Esophagus mucosa (tissue), 1 donor: ENCODE measurements at places on chromosomes 6 and 20. TPM values are rescaled to one million over a fixed set of nuclear protein-coding genes. Genes with fewer than 3 reads are reported as not detected.
A peak's percentile ranks its signal among the peaks of the same experiment; 100 is the strongest.

DNA sequence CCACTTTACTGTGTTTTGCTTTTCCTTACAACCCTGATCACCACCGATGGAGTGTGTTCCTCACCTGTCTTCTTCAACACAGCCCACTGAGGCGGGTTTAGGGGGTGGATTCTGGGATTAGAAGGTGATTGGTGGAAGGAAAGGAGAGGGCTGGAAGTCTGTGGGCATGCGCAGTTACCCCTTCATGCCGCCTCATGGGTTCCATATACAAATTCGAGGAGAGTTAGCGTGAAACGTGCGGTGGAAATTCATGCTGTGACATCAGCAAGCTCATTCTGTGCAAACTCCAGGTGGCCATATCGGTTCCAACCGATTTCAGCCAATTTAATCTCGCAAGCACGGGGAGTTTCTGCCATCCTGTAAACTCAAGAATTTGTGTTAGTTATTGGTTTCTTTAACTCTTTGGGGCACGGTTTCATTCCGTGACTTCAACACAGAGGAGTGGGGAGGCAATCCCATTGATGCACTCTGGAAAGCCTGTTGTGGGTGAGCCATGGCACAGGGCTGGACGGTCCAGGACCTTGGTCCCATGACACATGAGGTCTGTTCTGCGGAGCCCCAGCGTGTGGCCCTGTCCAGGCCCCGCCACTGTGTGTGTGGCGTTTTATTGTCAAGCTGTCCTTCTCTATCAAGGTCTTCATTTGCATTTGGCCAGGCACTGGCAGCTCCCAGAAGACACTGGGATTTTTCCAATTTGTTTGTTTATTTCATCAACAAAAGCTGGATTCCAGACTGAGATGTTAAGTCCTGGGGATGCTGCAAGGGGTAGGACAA, 482.8 kb upstream of the SULF2 start:
- ATAC-seq: no peak

- ATAC-seq: no peak
Measured at GRCh38 chr20:59205044-59205443, 41.4 kb downstream of the ZNF831 start.

DNA sequence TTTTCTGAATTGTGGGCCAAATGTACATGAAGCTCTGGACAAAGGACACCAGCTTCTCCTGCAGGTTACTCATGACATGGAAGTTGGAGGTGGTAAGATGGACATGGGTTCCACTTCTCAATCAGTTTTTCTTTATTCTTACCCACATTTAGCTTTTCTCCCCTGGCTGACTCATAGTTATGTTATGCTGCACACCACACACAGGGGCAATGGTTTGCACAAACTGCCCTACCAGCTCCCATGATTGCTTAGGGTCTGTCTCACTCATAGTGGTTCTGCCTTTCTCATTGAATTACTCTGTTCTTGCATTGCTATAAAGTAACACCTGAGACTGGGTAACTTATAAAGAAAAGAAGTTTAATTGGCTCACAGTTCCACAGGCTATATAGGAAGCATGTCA, 4.5 kb upstream of the CD109 start:
- ATAC-seq: no peak

DNA sequence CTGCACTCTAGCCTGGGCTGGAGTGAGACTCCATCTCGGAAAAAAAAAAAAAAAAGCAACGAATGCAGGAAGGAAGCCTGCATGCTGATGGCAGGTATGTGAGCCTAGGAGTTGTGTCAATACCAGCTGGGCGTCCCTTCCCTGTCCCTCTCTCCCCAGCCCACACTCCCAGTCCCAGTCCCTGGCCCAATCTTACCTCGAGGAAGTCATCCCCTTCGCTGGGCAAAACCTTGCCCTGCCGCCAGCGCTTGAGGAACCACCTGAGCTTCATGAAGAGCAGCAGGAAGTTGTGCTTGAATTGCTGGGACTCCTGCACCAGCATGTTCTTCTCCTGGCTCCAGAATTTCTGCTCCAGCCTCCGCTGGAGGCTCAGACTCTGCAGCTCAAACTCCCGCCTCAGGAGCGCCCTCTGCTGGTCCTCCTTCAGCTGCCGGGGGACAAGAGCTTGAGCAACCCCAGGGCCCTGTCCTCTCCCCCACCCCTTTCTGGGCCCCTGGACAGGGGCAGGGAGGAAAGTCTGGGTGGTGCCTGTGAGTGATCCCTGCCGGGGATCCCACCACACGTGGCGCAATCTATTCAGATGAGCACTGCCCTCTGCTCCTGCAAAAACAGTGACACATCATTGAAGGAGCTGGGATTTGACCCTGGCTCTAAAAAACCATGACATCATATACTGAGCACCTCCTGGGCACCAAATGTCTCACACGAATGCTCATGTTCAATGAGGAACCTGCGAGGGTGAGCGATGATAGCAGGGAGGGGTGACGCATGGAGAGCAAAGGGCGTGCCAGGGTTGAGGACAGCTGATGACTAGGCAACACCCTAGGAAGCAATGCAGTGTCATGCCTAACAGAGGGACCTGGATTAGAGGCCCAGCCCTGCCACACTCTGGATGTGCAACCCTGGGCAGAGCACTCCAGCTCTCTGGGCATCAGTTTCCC, 35.0 kb upstream of the DSN1 start:
- peak; percentile 97 for ATAC-seq

- ATAC-seq: no peak
Measured at GRCh38 chr6:126352514-126352913, 12.6 kb downstream of the CENPW start.

Gene SLC22A16
- total RNA-seq: not detected

GRCh38 chr20:23099791-23100719, 13.9 kb upstream of the CD93 start:
- ATAC-seq: peak; percentile 95

Gene TINAG
- not detected for total RNA-seq

Gene FILIP1
- 0.60 TPM for total RNA-seq

Gene ANGPT4
- total RNA-seq: 0.08 TPM

DNA sequence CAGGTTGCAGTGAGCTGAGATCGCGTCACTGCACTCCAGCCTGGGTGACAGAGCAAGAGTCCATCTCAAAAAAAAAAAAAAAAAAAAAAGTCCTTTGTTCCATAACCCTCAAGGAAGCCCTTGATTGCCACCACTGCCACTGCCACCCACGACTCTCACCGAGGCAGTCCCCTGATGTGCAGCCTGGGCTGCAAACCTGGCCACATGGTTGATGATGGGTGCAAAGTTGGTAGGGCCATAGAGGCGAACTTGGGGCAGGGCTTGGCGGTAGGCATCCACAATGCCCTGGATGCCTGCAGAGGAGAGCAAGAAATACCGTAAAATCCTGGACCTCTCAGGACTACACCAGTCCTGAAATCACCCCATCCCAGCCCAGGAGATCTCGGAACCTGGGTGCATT, 11.5 kb downstream of the SPAG4 start:
- ATAC-seq: no peak

- no peak for ATAC-seq
Measured at GRCh38 chr20:227439-228105, 514 bp downstream of the DEFB129 start.

DNA sequence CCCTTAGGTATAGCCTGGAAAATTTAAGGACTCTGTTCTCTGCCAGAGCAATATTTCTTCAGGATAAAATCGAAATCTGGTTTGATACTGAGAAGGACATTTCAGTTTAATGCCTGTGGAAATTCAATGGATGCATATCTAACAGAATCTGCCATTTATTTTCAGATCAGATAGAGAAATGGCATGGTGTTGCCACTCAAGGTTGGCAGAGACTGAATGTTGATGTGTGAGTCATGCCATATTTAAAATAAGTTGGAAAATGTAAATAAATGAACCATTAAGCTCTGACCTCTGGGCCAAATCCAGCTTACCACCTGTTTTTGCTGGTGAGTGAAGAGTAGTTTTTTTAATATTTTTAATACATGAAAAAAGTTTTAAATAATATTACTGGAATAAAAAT, 594.6 kb downstream of the DOK5 start:
- no peak for ATAC-seq

DNA sequence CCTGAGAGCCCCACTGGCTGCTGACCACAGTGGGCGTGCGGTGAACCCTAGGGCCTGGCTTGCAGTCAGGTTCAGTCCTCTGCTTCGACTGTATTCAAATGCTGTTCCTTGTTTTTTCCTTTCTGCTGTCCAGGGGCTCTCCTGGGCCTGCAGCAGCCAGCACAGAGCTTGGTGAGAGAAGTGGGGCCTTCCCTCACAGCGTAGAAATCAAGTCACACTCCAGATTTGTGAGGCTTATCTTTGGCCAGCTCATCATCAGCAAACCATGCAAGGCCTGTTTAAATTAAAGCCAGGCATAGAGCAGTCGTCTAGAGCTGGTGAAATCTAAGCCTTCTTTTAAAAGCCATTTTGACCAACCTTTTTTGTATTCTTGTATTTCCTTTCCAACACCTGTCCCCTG, 8.4 kb downstream of the FAM120B start:
- ATAC-seq: no peak

Gene KHDC1L
- 0.32 TPM for total RNA-seq

Gene SLC2A10
- 2.1 TPM for total RNA-seq

DNA sequence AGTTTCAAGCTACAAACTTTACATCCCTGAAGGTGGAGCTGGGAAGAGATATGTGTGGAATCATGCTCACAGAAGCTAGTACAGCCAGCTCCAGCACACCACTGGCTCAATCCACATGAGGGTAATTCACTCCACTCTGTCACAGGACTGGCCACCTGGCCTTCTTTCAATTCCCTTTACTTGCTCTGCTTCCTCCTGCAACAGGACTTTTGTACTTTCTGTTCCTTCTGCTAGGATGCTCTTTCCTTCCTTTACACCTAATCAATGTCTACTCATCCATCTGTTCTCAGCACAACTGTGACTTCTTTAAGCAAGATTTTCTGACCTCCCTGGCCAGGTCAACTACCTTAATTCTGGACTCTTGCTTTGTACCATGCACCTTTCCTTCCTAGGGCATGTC, 39.4 kb upstream of the MYB start:
- no peak for ATAC-seq

- no peak for ATAC-seq
Measured at GRCh38 chr6:5152460-5152859, 67.3 kb downstream of the PPP1R3G start.

- peak; percentile 9 for ATAC-seq
Measured at GRCh38 chr20:63254606-63255384, 532 bp upstream of the NKAIN4 start.

DNA sequence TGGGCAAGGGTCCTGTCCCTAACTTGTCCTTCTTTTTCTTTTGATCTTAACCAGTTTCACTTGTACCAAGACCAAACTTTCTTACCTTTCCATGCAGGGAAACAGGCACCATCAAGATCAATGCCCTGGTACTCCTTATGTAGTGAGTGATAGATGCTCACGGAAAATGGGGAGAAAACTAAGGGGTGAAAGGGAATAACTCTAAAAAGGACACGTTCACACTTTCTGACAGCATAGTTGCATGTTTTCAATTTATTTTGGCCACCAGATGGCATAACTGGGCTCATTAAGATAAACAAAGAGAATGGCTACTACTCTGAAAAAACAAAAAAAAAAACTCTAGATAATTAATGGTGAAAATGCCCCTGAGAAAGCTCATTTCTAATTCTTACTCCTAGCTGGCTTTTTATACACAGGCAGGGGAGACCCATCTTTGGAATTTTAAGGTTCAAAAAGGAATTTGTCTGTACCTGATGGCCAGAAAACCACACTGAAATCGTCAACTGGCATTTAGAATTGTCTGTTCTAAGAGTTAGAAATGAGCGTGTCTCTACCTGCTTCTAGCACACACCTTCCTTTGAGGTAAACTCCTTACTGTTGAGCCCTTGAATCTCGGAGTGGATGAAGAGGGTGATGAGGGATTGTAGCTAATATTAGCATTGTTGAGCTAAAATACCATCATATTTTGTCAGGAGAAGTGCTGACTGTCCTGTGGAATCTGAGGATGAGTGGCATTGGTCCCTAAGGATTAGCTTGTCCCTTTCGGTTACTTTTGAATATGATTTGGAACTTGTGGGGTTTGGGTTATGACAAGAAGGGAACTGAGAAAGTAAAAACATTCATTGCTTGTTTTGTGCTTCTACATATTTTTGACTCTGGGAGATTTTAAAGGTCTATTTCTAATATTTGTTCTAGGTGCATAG, 62.2 kb upstream of the DDR1 start:
- no peak for ATAC-seq

DNA sequence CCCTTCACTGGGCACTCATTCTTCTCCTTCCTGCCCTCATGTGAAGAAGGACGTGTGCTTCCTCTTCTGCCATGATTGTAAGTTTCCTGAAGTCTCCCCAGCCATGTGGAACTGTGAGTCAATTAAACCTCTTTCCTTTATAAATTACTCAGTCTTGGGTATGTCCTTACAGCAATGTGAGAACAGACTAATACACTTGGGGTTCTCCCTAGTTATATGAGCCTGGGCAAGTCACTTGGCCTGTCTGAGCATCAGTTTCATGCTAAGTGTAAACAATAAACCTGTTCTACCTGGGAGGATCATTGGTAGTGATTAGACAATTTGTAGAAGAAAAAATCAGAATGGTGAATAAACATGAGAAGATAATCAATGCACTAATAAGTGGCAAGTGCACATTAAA, 162.2 kb upstream of the ARG1 start:
- ATAC-seq: peak; percentile 75
